Fibroblast of skin of left quadriceps (primary cell): ENCODE measurements at places on chromosomes 1 and 21.
A peak's percentile ranks its signal among the peaks of the same experiment; 100 is the strongest.

DNA sequence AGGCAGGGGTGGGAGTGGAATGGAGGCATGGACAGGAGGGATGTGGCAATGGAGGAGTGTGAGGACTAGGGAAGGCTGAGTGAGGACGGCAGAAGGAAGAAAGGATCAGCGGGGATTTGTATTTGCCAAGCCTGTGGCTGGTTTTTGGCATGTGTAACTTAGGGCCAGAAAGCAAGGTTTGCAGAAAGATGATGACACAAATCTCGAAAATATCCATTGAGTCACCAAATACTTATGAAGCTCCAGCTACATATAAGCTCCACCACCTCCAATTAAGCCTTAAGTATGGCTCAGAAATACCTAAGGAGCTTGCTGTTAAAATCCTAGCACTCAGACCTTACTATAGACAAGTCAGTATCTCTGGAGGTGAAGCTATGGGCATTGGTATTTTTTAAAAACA is 90.1 kb downstream of the OMA1 start:
- peak; percentile 72 for DNase-seq

DNA sequence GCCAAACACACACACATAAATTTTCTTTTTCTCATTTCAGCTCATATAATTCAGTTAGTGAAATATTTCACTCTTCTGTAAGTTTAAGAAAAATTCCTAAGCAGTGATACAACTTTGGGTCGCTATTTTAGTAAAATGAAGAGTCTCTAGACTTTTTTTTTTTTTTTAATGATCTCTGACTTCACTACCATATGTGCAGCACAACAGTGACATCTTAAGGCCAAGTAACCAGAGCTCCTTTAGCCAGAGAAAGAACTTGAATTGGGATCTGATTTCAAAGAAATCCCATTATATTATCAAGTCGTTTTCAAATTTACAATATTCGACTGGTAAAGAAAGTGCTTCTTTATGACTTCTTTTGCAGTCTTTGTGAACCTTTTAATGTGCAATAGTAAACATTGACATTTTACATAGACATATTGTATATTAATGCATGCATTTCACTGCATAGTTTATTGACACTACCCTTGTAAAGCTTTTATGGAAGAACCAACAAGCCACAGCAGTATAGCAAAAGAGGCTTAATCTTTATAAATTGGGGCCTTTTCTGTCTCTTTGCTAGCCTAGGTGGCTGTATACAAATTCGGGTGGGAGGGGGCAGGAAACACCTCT is 62.2 kb downstream of the LRRC40 start:
- peak; percentile 45 for DNase-seq

- no peak for DNase-seq
Observed at GRCh38 chr21:44934797-44935532, 4.9 kb upstream of the SLX9 start.

GRCh38 chr1:15668089-15668754 is 15.9 kb upstream of the PLEKHM2 start:
- DNase-seq = no peak

DNA sequence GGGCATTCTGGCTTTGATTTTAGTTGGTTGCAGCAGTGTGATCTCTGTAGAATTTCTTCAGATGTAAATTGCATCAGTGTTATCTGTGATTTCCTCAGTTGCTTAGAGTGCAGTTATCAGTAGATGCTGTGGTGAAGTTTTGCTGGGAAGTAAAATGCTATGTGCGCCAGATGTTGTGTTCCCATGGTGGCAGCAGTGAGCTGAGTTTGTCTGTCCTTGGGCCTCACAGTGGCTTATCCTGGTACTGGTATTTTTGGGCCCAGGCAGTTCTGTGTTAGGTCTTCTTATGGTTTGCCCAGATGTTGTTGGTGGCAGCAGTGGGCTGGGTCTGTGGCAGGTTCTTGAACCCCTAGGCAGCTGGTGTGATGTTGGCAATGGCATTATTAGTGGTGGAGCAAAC is 1242.1 kb downstream of the PLA2G4A start:
- DNase-seq = no peak

- DNase-seq = no peak
Observed at GRCh38 chr1:14292520-14292919, 306.0 kb upstream of the KAZN start.

- no peak for DNase-seq
Observed at GRCh38 chr1:198157847-198158725, 1.3 kb downstream of the NEK7 start.

DNA sequence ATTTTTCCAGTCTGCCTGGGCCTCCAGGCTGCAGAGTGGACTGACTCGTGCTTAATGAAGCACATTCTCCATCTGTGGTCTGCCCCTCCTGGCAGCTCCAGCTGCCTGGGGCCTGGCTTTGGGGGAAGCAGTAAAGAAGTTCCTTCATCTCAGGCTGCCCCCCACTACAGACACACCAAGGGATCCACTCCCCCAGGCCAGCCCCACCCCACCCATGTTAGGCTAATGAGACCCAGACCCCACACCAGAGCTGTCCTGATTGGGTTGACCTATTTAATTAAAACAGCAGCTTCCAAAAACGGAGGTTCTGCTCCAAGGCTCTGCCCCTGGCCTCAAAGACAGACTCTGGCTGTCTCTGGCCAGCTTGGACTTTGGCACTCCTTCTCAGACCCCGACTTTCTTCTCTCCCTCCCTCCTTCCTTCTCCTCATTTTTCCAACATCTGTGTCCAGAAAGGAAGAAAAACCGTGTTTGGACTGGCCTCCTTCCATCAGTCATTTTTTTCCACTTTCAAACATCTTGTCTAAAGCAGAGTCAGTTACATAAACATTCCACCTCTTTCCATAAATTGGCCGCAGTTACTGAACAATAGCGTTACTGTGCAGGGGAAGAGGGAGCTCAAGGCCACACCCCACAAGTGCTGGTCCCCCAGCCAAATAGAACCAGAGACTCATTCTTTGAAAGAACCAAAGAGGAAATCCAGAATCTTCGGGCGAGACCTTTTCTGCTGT is 29.7 kb downstream of the SERTAD4 start:
- DNase-seq = peak; percentile 70

- DNase-seq = no peak
Observed at GRCh38 chr1:227905573-227906487, 41.9 kb downstream of the WNT9A start.

- DNase-seq = no peak
Observed at GRCh38 chr1:1943834-1944570, 24.9 kb upstream of the TMEM52 start.

DNA sequence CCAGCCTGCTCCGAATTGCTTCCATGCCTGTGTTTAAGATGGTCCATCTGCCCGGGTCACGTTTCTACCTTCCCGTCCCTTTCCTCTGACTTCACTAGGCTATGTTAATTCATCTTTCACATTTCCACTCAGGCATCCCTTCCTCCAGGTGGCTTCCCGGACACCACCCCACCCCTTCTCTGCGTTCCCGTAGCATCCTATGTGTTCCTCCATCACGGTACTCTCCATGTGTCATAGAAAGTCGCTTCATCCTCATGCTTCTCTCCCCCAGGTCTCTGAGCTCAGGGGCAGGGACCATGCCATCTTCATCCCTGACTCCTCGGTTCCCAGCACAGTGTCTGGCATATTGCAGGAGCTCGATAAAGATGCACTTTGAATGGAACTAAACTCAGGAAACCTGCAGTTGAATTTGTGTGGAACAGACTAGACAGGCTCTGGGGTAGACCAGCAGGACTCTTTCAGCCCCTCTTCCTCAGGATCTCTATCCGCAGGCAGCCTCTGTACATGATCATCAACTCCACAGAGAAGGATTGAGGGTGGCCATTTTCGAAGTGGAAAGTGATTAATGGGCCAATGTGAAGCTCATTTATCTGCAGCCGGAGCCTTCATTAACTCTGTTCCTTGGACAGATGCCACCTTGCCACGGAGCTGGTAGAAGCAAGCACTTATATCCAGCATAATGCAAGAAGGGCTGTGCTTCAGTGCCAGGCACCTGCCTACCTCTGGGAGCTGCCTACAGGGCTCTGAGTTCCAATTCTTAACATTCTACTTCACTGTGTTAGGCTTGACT is 9.1 kb downstream of the C1orf226 start:
- DNase-seq = no peak

DNA sequence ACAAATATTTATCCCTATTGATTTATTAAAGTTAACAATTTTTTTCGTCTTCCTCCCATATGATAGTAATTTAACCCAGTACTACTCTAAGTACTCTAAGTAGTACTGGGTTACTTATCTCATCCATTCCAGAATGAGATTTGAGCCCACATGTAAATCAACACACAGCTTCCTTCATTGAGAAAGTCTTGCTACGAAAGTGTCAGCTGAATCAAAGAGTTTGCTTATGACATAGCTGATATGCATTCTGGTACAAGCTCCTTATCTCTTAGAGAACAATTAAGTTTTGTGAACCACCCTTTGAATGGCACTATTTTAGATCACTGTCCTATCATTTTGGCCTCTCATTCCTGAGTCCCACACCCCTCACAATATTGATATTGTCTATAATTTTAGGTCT is 2.4 kb upstream of the SLC44A3 start:
- no peak for DNase-seq

DNA sequence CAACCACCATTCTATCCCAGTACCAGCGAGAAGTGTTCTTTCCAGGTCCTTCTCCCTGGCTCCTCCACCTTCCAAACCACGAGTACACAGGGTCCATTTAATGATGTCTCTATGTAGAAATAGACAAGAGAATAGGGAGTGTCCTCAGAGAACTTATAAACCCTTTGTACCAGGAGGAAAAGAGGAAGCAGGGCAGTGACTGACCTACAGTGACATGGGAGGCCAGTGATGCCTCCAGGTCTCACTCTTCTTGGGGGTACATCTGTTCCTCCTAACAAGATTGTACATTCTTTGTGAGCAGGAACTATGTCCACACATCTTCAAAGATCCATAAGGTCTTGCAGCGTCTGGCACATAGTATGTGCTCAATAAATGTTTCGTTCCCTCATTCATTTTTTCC is 18.7 kb upstream of the FMOD start:
- no peak for DNase-seq

DNA sequence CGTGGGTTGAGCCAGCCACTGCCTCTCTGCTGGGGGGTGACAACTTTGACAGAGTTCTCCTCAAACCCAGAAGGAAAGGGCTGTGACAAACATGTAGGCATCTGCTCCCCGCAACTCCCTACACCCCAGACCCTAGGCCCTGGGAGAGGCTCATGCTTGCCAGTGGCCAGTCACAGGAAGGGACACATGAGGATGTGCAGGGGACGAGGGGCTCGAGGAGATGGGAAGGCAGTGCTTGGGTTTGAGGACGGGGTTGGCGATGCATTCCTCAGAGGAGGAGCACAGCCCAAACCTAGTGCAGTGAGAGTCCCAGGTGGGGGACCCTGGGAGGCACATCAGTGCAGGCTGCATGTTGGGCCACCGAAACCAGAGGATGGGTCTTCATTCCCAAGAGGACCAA is 62.1 kb downstream of the STUM start:
- DNase-seq = no peak

- no peak for DNase-seq
Observed at GRCh38 chr1:12275370-12275769, 45.5 kb downstream of the VPS13D start.

- no peak for DNase-seq
Observed at GRCh38 chr1:96515430-96515829, 206.2 kb upstream of the PTBP2 start.

GRCh38 chr1:162008799-162009198 is 14.9 kb downstream of the OLFML2B start:
- no peak for DNase-seq

DNA sequence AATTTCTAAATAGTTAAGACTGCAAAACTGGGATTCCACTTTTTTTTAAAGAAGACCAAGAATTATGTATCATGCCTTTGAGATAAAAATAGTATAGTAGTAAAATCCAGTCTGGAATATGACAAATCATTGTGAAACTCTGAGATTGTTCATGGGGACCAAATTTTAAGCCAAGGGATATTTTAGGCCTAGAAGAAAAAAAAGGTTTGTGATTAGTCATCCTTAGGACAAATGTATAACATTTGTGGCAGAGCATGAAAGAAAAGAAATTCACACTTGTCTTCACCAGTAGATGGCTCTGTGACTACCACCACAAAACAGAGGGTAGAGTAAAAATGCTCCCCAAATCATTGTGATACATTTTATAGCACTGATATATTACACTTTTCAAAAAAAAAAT is 226.1 kb downstream of the KCTD3 start:
- peak; percentile 84 for DNase-seq

DNA sequence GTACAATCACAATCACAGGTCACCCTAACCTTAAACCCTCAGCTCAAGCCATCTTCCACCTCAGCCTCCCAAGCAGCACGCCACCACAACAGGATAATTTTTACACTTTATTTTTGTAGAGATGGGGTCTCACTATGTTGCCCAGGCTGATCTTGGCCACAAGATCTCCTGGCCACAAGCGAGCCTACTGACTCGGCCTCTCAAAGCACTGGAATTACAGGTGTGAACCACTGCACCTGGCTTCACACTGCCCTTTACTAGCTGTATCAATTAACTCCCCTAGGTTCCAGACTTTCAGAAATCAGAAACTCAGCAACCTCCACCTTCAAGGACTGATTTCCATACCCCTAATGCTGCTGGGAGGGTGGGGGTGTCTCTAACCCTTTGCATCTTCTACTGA is 37.0 kb downstream of the NUP133 start:
- DNase-seq = no peak

DNA sequence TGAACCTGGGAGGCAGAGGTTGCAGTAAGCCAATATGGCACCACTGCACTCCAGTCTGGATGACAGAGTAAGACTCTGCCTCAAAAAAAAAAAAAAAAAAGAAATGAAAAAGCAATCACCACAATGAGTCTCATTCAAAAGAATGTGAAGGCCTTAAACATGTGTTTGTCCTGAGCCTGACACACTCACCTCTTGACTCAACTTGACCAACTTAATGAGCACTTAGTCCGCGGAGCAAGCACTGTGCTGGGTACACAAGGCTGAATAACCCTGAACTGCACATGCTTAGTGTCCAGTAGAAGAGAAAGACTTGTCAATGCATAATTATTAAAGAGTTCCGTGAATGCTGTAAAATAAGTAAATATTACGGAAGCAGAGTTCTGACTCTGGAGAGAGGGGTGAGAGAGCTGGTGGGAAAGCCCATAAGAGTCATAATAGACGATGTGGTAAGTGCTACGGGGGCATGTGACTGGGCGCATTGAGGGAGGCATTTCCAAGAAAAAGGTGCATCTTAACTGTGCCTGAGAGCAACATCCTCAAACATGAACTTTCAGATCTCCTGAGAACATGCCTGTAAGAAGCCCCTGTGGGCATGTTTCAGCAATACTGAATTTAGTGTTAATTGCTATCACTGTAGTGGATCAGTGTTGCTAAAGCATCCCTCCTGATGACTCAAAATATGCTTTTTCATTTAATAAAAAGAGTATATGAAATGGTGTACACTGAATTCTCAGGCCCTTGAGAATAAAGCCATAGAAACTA is 27.2 kb downstream of the MCOLN2 start:
- DNase-seq = no peak

DNA sequence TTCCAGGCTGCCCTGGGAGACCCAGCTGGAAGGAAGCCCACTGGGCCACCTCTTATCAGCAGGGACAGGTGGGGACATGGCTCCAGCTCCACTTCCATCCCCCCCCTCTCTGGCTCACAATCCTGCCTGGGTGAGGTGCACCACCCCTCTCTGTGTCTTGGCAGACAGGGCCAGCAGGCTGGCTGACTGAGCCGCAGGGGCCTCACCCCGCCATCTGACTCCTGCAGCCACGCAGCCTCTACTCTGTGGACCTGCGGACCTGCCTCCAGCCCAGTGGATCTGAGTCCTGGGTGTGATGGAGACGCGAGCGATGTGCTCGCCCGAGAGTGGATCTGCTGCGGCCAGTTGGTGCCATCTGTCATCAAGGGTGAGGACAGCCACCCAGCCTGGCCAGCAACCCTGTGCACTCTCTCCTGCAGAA is 30.1 kb downstream of the RCC2 start:
- no peak for DNase-seq

GRCh38 chr1:16076031-16076864 is 2.8 kb upstream of the FAM131C start:
- peak; percentile 70 for DNase-seq

- no peak for DNase-seq
Observed at GRCh38 chr21:41243107-41243506, 73.5 kb upstream of the FAM3B start.
